Bronchial epithelial cell (primary cell): ENCODE measurements at places on chromosomes 3 and 15.

DNA sequence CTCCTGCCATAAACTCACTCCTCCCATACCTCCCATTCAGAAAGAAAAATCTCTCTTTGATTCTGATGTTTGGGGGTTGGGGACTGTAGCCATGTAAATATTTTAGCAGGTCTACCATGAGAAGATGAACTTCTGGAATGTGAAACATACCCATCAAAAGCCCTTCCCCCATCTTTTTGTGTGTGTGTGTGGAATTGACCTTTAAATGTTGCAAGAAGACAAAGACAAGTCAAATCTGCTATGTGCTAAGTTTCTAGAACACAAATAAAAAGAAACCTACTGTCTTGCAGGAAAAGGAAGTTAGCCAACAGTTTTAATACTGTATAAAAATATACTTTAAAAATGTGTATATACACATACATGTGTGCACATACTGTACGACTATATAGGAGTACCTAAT is 29.7 kb upstream of the USP50 start:
- no peak for DNase-seq

DNA sequence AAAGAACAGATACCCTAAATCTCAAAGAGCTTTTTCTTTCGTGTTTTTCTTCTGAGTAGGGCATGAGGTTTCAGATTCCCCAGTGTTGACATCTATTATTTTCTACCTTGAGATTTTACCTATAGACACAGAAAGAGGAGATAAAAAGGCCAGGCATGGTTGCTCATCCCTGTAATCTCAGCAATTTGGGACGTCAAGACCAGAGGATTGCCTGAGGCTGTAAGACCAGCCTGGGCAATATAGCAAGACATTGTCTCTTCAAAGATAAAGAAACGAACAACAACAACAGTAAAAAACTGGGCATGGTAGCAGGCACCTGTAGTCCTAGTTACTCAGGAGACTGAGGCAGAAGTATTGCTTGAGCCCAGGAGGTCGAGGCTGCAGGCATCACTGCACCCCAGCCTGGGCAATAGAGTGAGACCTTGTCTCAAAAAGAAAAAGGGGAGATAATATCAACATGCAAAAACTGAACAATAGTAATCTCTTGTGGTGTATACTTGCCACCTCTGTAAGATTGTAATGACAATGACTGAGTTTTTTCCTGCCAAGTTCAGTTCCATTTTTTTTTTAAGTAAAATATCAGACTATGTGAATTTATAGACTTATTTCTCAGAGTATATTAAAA is 71.3 kb downstream of the MBNL1 start:
- no peak for DNase-seq

GRCh38 chr3:149080699-149081091 is 5.6 kb downstream of the HLTF start:
- DNase-seq, result peak; percentile 85

GRCh38 chr3:137692803-137693431 is 71.2 kb upstream of the SOX14 start:
- DNase-seq, result peak; percentile 18

DNA sequence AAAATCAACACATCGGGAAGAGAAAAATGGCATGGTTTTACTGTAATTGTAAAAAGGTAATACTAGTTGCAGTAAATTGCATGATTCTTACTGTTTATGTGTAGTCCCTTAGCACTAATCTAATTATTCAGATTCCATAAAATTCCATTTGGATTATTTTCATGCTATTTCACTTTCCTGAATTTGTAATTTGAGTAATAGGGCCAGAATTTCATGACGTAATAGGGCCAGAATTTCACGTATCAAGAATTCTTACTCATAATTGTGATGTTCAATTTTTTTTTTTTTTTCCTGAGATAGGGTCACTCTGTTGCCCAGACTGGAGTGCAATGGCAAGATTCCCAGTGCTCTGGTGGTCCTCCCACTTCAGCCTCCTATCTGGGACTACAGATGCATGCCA is 2.9 kb upstream of the U2SURP start:
- DNase-seq, result no peak

DNA sequence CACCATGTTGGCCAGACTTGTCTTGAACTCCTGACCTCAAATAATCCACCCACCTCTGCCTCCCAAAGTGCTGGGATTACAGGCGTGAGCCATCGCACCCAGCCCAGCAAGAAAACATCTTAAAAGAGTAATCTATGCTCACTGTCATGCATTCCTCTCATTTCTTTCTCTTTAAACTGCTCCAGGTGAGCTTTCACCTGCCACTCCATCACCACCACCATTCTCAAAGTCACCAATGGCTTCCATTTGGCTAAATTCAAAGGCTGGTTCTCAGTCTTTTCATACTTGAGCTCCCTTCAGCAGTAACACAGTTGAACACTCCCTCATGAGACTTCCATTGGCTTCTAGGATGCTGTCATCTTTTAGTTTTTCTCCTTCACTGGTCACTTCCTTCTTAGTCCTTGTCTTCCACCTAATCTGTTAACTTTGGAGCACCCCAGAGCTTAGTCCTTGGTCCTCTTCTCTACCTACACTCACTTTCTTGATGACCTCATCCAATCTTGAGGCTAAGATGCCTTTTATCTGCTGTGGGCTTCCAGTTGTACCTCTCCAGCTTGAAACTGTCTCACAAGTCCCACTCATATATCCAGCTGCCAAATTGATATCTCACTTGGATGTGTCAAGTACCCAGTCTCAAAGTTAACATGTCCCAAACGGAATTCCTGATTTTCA is 27.0 kb upstream of the ESYT3 start:
- no peak for DNase-seq

DNA sequence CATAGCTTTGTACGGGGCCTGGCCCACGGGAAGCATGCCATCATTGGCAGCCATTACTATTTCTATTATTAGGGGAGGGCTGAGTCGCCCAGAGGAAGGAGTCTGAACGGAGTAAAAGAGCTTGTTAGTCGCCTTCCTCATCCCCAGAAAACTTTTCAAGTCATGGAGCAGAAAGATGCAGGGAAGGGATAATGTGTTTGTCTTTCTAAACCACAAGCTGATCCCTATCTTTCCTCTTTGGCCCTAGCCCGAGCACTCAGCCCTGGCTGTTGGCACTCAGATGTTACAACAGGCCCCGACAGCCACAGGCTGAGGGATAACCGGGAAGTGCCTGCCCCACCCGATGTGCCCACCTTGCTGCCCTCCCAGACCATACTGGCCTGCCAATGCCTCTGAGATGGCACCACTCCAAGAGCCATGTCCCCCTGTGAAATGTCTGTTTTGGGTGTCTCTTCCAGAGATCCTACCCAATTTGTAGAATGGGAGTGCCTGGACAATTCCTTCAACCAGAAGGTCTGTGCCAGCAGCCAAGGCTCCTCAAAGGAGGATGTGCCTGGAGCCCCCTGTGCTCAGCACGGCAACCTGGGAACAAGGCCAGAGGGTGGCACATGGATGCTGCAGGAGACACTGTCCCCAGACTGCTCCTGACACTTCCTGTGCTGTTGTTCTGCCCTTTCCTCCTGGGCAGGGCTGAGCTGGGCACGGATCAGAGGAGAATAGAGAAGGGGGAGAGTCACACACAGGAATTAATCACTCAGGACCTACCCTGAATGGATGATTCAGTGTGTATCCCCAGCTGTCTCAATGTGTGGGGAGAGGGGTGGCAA is 10.8 kb downstream of the PAK6 start:
- DNase-seq, result peak; percentile 61

DNA sequence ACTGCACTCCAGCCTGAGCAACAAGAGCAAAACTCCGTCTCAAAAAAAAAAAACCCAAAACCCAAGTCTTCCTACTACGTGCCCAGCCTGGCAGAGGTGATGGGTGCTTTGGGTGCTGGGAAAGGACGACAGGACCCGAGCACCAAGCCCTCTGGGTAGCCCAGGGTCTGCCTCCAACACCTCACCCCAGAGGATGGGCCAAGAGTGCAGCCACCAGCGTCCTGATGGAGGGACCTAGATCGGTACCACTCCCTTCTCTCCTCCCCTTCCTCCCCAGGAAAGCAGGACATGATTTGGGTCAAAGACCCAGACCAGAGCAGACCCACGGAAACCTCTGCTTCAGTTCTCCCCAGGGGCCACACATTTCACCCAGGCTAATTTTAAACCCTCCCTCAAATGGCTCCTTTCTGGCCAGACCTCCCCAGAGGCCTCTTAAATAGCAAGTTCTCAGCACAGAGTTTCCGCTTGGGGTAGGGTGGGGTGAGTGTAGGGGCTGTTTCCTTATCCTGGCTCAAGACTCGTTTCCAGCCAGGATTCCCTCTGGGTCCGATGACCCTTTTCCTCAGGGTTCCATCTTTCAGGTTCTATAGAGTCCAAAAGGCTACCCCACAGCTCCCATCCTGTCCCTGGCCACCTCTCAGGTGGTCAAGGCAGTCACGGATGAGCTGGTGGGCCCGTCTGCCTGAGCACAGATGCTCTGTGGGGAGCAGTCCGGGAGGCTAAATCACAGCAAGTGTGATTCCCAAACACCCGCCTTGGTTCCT is 20.5 kb downstream of the RBPMS2 start:
- no peak for DNase-seq

DNA sequence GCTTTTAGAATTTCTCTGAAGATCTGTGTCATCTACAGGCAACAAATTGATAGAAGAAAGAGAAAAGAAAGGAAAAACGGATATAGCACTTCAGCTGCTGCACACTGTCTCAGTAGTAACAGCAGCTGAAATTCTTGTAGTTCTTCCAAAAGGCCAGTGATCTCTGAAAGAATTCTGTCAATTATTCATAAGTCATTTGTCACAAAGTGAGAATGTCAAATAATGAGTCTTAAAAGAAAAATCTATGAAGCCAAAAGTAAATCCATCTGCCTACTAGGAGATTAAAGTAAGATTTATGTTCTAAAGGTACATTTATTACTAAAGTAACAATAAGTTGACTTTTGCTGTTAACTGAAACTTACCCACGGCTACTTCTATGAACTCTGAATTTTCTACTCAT is 24.6 kb downstream of the IFT80 start:
- no peak for DNase-seq

DNA sequence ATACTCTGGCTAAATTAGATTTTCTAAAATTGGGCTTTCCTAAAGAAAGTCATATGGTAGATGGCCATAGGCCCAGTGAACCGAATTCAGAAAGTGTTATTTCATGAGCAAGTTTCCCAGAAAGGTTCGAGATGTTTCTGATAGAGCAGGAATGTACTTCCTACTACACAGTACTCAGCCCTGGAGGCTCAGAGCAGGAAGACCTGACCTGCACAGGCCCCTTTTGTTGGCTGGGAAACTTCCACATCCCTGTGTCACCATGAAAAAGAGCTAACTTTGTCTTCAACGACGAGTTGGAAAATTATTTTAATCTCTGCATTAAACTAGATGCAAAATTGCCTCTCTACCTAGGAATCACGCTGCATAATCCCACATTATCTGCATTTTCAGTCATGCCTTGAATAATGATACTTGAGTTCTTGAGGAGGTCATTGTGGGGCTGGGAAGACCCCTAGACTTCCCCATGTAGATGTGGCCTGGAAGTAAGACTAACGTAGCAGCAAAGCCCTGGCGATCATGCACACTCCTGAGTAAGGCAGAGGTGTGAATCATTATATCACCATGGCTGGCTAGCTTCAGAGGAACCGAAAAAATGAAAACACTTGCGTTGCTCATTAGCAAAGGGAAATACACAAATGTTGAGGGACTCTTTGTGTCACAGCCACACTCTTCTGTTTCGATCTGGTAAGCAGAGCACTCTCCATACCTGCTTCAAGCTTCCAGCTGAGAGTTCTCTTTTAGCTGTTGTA is 47.1 kb downstream of the CMTM7 start:
- DNase-seq, result peak; percentile 51

GRCh38 chr3:134309987-134310700 is 59.5 kb upstream of the RYK start:
- no peak for DNase-seq

- no peak for DNase-seq
Measured at GRCh38 chr3:183984127-183984740, 33.5 kb downstream of the ABCC5 start.

- peak; percentile 36 for DNase-seq
Measured at GRCh38 chr3:143442814-143443447, 323.4 kb downstream of the CHST2 start.

DNA sequence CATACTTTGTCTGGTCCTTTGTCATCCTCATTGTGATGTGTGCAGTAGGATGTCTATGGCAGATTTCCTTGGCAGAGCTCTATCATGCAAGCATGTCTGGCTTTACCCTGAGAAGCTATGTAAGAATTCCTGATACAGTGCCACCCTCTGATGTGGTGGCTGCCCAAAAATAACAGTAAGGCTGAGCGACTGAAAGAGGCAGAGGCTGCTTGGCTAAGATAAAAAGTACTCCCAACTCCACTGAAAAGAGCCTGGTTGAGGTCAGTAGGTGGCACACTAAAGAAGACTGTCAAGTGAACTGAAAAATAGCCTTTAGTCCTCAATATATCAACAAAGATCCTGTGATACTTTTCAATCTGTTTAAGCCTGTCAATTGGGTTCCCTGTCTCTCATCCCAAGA is 31.7 kb downstream of the BTLA start:
- no peak for DNase-seq

GRCh38 chr15:31347981-31348803 is 21.6 kb downstream of the KLF13 start:
- DNase-seq, result no peak

- peak; percentile 56 for DNase-seq
Measured at GRCh38 chr3:179929091-179929529, 107.6 kb downstream of the PEX5L start.
